Fibroblast of upper back skin (primary cell): ENCODE measurements at places on chromosomes 4 and X.

- no peak for DNase-seq
Measured at GRCh38 chr4:140099983-140100382, 54.0 kb downstream of the MAML3 start.

DNA sequence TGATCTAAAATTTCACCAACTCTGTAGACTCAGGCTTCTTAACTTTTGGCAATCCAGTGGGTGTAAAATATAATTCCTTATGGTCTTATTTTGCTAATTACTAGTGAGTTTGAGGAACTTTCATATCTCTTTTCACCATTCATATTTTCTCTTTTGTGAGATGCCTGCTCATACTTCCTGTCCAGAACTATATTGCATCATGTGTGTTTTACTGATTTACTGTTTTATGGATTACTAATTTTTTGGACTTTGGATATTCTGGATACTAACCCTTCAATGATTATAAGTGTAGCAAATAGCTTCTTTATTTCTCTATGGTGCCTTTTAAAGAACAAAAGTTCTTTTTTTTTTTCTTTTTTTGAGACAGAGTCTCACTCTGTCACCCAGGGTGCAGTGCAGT, 20.6 kb downstream of the GSX2 start:
- DNase-seq = no peak

DNA sequence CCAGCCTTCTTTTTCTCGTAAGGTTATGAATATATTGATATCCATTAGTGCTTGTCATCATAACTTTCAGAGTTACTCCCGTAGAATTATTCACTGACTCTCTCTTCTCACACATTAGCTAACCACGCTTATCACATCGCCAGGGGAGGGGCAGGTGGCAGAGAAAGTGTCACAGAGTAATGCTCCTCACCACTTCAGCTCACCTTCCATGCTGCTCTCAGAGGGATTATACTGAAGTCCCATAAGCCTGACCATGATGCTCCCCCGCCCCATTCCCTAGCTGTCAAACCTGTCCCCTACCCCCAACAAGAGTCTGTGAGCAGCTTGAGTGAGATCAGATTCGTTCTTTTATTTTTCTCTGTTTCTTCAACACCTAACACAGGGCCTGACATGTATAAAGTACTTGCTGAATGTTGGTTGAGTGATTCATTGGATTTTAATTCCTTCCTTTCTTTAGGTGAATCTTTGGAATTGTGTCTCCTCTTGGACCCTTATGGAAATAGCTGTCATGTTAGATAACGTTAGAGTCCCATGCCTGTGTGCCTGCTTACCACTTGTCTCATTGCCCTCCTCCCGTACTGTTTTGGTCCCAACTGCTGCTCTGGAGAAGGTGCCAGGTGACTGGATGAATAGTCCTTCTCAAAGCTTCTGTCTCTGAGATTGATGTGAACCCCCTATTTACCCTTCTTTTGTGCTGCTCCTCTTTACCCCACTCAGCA, 55.1 kb downstream of the RS1 start:
- DNase-seq = no peak

DNA sequence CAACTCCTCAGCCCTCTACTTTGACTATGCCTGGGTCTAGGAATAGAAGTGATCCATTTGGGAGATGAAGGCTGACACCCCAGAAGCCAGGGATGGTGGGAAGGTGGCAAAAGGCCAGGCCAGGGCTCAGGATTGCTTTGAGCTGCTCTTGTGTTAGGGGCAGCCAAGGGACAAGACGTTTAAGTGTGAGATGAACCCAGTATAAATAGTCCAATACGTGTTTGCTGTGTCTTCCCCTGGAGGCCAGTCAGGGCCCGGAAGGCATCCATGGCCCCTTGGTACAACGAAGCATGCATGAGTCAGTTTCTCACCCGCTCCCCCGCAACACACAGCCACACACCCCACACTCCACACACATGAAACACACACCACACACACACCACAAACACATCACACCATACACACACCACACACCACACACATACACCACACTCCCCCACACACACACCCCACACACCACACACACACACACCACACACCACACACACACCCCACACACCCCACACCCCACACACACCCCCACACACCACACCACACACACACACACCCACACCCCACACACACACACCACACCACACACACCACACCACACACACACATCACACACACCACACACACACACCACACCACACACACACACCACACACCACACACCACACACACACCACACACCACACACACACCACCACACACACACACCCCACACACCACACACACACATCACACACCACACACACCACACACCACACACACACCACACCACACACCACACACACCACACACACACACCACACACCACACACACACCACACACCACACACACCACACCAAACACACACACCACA, 5.1 kb downstream of the STARD8 start:
- DNase-seq = peak; percentile 31

GRCh38 chr4:73193155-73193554, 65.4 kb downstream of the ANKRD17 start:
- DNase-seq = no peak

GRCh38 chrX:75181721-75182120, 25.6 kb upstream of the ABCB7 start:
- peak; percentile 2 for DNase-seq

DNA sequence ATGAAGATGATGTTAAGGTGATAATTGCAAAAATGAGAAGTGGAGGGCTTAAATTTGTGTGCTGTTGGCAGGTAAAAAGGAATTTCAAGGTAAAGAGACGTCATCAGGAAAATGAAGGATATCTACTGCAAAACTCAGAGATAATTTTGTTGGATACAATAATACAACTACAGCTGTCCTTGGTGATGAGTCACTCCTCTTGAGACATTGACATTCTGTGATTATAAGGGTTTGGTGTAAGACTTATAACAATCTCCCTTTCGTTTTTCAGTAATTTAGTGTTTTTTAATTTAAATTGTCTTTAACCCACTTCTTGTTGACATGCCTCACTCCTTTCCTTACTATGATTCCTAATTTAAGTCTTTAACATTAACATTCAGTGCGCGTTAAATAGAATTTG, 1074.1 kb upstream of the SLIT2 start:
- no peak for DNase-seq

DNA sequence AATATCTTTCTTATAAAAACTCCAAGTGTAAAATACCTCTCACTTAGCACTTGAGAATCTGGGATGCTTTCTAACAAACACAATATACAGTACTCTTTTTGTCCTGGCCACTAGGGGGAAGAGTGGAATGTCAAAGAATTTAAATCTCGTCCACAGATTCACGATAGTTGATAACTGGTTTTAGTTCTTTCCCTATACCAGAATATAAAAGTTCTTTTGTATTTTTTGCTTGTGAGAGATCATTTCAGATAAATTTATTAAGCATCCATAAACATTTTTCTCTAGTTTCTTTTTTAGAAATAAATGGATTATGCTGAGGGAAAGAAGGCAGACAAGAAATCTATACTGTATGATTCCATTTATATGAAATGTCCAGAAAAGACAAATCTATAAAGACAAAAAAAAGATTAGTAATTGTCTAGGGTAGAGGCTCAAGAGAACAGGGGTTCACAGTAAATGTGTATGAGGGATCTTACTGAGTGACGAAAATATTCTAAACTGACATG, 50.4 kb downstream of the MGARP start:
- DNase-seq = peak; percentile 62

DNA sequence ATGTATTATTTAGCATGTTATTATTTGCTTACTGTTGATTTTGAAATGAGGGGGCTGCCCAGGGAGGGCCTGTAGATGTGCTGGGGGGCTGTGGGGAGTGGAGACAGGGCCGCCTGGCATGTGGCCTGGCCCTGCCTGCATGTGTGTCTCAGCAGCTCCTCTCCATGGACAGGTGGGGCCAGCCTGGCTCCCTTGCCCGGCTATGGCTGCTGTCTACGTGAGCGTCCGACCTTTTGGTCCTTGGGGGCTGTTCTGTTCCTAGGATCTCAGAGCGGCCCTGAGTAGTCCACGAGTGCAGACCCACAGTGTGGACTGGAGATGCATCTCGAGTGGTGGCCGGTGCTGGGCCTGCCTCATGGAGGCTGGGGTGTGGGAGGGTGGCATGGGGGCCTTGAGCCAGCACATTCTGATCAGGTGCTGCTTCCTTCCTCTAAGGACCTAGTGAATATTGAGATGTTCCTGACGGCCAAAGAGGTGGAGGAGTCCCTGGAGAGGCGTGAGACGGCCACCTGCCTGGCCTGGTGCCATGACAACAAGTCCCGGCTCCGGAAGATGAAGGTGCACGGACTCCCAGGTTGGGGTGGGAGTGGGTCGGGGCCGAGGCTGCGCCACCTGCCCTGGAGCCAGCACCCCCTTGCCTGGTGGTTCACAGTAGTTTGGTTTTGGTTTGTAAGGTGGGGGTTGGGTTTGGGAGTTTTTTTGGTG, 24.9 kb upstream of the UVSSA start:
- DNase-seq = no peak

DNA sequence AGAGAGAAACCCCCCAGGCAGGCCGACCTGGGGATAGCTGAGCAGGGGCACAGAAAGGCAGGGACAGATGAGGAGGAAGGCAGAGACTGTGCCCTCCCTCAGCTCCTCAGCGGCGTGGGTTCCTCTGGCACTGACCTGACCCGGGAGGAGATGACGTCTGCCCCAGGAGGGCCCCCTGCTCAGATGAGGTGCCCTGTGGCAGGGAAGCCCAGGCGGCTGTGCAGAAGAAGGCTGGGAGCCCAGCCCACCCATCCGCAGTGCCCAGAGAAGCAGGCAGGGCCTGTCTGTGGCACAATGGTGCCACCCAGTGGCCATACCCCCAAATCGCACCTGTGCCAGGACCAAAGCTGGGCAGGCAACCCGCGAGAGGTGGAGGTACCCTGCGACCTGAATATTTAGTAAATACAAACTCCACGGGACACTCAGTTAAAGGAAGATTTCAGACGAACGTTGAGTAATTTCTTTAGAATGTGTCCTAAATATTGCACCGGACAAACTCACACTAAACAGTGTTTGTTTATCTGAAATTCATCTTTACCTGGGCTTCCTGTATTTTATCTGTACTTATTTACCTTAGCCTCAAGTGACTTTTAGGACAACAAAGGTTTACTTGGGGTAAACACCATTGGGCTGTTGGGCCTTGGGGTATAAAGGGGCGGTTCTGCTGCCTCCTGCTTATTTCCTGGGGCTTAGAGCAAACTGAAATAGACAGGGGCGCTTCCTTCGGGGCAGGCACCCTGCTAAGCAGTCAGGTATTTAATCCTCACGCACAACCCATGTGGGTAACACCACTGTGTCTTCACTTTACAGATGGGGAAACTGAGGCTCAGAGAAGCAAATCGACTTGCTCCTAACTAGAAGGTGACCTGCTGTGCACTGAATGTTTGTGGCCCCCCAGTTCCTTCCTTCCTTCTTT, 46.5 kb upstream of the HMX1 start:
- DNase-seq = peak; percentile 9

- DNase-seq = peak; percentile 48
Measured at GRCh38 chr4:99248714-99249113, 29.7 kb upstream of the ADH6 start.

GRCh38 chr4:165380805-165381204, 2.0 kb downstream of the CPE start:
- DNase-seq = no peak

DNA sequence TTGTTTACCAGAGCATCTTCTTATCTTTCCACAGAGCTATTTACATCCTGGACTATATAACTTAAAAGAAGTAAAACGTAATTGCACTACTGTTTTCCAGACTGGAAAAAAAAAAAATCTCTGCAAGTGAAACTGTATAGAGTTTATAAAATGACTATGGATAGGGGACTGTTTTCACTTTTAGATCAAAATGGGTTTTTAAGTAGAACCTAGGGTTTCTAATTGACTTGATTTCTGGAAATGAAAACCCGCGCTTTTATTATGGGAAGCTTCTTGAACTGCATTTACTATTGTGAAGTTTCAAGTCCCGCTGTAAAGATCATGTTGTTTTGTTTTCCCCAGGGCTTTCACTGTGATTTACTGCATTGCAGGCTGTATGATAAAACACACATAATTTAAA, 162.7 kb downstream of the STIM2 start:
- no peak for DNase-seq

- no peak for DNase-seq
Measured at GRCh38 chr4:156815717-156816359, 155.8 kb downstream of the PDGFC start.

DNA sequence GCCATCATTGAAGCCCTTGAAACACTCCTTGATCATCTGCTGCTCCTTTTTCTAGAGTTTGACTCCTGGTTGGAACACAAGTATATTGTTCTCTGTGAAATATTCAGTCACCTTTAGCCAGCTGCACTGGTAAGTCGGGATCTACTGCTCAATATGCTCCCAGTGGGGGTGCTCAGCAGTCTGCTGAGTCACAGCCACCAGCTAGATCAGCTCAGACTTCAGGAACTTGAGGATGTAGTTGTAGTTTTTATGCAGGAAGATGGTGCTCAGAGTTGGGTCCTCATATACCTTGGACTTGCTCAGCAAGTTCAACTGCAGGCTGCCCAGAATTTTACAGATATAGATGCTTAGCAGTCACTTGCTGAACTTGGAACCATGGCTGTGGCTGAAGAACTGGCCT, 202.5 kb upstream of the RPL34 start:
- DNase-seq = peak; percentile 34

DNA sequence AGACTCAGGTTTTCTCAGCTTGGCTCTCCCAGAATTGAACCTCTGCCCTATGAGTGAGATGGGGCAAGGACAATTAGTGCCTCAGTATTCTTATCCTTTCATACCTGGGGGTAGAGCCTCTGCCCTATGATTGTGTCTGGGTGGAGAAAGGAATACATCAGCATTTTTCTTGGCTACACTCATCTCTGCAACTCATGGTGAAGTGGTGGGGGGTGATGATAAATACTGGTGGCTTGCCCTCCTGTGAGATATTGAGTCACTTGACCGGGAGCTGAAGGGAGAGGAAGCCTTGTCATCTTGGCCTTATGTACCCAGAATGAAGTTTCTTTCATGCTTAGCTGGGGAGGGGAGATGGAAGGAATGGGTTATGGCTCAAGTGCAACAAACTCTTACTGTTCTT, 71.3 kb upstream of the ENOX2 start:
- peak; percentile 69 for DNase-seq

DNA sequence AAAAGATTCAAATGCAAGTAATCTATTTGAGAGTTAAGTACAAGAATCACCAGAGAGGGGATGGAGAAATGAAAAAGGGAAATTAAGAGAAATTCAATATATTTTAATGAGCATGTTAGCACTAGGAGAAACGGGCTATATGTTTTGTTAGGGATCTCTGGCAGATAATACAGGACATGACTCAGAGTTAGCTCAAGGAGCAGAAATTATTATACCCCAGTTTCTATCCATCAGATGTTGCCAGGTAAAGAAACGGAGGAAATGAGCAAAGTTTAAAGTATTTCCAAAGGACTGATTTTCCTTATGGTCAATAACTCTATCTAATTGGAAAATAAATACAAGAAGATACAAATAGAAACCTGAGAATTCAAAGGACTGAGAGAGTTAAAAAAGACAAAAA, 867.6 kb downstream of the TRAM1L1 start:
- no peak for DNase-seq

GRCh38 chr4:105149771-105150170, 3.1 kb downstream of the TET2 start:
- DNase-seq = no peak

DNA sequence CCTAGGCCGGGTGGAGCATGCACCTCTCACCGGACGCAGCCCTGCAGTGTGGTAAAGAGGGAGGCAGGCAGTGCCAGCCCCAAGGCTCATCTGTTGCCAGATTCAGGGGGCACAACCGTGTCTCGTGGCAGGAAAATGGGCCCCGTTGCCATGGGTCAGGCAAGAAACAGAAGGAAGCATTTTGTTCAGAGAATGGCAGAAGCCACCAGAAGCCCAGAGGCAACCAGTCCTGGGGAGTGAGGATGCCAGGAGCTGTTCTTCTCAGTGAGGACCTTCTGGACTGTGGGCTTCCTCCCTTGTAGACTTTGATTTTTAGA, 12.5 kb upstream of the UVSSA start:
- no peak for DNase-seq
